ENCODE measurements at places on chromosomes 5 and 9.

DNA sequence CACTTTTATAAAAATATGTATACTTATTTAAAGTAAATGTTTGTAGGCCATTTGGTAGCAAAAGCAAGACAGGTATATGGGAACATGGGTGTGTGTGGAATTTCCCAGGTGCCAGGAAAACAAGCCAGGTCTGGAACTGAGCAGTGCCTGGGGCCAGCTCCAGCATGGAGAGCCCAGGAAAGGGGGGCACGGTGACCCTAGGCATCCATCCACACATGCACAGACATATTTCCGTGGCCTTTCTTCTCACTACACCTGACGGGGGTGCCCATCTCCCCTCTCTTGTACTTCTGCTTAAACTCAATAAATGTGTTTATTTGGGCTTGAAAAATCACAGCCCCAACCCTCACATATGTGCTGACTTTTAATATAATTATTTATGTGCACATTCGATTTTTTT lies 31.2 kb upstream of the CXCL14 start:
- DNase-seq, result no peak

DNA sequence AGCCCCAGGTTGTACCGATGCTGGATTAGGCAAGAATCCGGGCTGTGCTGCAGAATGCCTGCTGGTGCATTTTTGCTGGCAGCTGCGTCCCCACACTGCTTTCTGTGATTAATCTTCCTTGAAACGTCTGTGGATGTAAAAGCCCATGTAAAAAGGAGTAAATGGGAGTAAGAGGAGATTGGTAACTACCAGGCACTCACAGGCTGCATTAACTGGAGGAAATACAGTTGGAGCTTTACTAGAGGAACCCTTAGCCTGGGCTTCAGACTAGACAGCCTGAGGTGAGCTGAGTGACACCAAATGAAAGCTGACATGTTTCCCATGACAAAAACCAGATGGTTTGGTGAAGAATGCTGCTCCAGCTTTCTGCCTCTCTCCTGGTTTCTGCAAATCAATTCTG lies 190.4 kb upstream of the GAS1 start:
- no peak for DNase-seq

DNA sequence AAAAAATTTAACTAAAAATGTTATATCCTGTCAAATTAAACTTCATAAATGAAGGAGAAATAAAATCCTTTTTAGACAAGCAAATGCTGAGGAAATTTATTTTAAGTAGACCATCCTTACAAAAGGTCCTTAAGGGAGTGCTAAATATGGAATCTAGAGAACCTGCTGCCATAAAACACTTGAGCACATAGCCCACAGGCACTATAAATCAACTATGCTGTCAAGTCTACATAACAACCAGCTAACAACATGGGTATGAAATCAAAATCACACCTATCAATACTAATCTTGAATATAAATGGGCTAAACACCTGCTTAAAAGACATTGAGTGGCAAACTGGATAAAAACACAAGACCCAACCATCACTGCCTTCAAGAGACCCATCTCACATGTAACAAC lies 15.1 kb upstream of the PRSS3 start:
- no peak for DNase-seq

GRCh38 chr5:66469684-66470083 lies 126.5 kb upstream of the MAST4 start:
- no peak for DNase-seq

- DNase-seq, result no peak
Observed at GRCh38 chr5:150692276-150692675, 8.6 kb downstream of the RBM22 start.

GRCh38 chr5:43309637-43310036 lies 3.6 kb downstream of the HMGCS1 start:
- DNase-seq, result no peak

DNA sequence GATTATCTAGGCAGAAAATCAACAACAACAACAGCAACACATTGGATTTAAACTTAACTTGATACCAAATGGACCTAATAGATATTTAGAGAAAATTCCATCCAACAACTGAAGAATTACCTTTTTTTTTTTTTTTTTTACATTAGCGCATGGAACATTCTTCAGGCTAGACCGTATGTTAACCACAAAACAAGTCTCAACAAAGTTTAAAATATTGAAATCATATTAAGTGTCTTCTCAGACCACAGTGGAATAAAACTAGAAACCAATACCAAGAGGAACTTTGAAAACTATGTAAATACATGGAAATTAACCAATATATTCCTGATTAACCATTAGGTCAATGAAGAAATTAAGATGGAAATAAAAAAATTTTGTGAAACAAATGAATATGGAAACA lies 315.8 kb downstream of the CSNK1G3 start:
- DNase-seq, result no peak

- DNase-seq, result no peak
Observed at GRCh38 chr5:10812218-10812617, 51.2 kb upstream of the DAP start.

DNA sequence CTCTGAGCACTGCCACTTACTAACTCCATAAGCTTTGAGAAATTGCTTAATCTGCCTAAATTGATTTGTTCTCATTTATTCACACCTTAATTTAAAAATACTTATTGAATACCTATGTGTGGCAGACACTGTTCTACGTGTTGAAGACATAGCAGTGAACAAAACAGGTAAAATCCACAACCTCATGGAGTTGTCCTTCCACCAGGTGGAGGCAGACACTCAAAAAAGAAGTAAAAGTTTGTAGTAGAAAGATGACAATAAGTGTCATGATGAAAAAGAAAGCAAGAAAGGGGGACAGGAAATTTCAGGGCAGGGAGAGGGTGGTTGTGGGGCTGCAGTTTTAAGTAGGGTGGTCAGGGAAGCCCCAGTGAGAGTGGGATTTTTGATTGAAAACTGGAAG lies 94.9 kb downstream of the SREK1 start:
- no peak for DNase-seq

DNA sequence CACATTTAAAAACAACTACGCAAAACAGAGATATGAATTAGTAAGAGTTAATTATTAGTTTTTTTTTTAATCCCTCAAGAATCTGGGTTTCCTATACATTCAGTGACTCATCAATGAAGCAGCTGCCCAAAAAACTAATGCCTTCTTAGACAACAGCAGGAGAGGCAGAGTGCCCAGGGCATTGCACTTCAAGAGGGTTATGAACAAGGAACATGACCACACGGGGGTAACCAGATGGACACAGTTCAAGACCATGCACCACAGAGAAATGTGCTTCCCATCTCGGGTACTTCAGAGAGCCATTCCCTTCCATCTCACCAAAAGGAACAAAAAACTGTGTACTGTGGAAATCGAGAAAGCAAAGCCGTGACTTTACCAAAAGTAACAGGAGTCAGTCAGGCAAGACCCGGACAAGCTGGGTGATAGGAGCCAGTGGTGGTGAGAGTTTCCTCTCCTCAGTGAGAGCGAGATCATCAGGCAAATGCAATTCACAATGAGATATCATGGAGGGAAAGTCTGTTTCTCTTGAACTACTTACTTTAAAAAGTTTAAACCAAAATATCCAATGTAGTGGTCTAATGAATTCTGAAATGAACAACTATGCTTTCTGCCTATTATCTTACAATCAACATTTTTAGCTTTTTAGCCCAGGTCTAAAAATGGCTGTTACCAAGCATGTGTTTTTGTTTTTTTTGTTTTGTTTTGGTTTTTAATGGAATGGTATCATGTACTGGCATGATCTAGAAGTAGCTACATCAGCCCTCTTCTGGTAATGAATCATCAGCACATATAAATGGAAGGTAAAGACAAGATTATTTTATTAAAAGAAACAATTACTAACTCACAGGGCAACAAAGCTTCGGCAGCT lies 192.1 kb downstream of the TSSK1B start:
- no peak for DNase-seq

- no peak for DNase-seq
Observed at GRCh38 chr9:81759680-81760215, 70.4 kb upstream of the TLE1 start.

GRCh38 chr9:135512241-135512603 lies 9.0 kb upstream of the LCN1 start:
- no peak for DNase-seq

DNA sequence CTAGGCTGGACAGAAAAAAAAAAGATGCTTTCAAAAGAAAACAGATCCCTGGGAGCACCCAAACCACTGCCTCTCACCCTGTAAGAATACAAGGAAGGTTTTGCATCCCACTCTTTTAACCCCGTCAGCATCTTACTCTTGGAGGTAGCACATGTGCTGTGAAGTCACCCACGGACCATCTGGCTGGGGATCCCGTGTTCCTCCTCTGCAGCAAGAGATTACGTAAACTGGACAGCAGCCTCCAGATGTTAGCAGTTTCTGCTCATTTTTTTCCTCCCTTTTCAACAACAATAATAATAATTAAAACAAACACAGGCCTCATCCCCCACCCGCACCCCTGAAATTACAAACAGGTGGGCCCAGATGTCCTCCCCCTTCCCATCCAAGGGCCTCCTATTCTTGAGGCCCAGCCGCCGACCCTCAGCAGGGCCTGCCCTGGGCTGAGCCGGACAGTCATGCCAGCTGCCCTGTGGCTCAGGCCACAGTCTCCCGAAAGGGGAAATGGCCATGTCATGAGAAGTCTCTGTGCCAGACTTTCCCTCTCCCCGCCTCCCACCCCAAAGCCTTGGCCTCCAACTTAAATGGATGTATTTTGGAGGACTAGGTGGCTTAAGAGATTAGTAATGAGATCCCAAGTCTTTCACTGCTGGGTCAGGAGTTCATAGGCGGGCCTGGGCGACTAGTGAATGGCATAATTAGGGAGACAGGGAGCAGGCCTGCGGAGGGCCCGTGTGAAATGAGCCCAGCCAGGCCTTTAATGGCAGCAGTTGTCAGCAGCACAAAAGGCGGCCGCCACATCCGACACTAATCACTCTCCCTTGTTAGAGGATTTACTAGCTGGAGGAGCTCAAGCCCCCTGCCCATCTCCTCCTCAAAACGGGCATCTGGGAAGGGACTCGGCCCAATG lies 165.1 kb downstream of the PAPPA start:
- no peak for DNase-seq

GRCh38 chr9:9117866-9118265 lies 1318.3 kb upstream of the DMAC1 start:
- no peak for DNase-seq

GRCh38 chr9:7963026-7963425 lies 163.4 kb upstream of the DMAC1 start:
- no peak for DNase-seq

DNA sequence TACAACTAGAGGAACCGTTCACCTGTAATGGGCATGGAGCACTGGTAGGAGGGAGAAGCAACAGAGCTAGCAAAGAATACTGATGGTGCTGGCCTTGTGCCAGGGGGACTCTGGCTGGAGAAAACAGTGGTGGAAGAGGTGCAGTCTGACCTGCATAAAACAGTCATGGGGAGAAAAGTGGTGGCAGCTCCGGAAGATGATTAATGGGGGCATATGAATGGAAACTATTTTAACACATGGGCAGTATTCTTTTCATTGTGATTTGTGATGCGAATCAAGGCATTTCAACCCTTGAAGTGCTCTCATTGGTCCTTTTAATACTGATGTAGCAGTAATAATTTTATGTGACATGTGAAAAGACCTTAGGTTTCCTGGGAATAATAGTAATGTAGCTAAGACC lies 219.6 kb downstream of the ADAMTS6 start:
- DNase-seq, result no peak

DNA sequence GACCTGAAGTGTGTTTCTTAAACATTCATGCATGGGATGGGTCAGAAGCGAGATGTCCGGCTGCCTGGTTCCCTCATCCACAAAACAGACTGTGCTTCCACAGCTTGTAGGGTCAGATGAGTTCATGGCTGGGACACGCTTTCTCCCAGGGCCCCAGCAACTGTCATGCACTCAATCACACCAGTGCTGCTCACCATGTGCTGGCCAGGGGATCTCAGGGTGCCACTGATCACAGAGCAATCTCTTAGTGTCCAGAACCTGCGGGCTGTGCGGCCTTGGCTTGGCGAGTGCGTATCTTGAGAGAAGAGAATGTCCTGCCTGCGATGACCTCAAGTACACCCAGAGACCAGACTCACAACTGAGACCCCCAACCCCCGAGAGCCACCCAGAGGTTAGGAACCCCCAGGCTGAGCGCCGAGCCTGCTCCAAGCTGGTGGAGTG lies 26.0 kb upstream of the FCN2 start:
- DNase-seq, result no peak

GRCh38 chr5:132054697-132055440 lies 5.6 kb upstream of the IL3 start:
- DNase-seq, result no peak

DNA sequence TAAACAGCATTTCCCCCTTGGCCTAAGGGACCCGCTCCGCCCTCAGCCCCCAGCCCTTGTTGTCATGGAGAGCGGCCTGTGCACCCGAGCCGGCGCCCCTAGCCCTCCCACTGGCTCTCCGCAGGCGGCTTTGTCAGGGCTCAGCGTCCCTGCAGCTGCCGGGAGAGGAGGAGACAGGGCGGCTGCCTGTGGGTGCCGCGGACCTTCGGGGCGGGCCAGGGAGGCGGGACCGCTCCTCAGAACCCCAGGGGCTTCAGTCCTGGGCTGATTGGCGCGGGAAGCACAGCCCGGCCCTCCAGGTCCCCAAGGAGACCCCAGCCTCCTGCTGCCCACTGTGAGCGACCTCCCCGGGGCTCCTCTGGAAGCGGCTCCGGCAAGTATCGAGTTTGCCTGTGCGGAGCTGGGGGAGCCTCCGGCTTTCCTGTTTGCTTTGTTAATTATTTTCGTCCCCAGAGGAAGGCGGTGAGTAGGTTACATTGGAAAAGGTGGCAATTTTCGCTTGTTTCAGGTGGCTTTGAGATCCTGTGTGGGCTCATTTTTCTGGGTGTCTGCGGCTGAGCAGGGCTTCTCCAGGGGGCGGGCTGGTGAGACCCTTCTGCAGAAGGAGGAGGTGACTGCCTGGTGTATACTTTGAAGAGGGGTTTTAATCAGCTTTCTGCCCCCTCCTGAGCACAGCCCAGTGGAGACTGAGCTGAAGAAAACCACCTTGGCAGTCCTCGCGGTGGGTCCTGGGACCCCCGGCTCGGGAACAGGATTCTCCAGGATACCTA lies at the start of gene FGD3:
TSS of gene FGD3 (plus strand) at position 256 of the 770 bp plus-strand sequence. CDS start 28,734 bp downstream, outside the sequence.
- peak; percentile 29 for DNase-seq

DNA sequence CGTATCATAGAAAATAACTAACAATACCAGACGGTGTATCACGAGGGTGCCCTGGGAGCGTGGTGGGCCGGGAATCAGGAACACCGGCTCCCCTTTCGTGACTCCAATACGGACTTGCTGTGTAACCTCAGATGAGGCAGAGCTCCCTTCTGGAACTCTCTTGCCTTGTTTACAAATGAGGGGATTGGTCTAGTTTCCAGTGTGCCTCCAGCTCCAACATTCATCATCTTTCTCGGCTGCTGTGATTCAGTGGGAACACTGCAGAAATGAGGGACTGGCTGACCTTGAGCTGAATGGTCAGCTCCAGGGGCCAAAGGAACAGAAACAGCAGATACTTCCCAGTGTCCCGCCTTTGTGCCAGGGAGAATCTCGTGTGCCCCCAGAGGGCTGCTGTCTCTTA lies 22.6 kb upstream of the TGFBI start:
- no peak for DNase-seq

DNA sequence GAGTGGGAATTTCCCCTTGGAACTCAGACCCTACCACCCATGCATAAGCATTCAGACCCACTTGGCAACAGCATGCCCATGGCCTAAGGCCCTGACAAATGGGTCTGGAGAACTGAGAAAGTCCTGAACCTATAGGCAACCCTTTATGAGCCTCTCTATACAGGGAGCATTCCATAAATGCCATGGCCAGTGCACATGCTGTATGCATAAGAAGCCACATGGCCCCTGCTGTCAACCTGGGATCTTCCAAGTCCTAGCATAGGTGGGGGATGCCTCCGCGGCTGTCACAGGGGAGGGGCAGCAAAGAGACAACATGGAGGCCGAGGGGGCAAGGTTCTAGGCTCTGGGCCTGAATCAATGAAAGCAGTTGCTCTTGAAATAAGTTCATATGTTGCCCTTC lies 8.2 kb upstream of the NIPAL4 start:
- DNase-seq, result no peak
